NCI-H69 (cell line): ENCODE measurements at places on chromosomes 6 and 20.

DNA sequence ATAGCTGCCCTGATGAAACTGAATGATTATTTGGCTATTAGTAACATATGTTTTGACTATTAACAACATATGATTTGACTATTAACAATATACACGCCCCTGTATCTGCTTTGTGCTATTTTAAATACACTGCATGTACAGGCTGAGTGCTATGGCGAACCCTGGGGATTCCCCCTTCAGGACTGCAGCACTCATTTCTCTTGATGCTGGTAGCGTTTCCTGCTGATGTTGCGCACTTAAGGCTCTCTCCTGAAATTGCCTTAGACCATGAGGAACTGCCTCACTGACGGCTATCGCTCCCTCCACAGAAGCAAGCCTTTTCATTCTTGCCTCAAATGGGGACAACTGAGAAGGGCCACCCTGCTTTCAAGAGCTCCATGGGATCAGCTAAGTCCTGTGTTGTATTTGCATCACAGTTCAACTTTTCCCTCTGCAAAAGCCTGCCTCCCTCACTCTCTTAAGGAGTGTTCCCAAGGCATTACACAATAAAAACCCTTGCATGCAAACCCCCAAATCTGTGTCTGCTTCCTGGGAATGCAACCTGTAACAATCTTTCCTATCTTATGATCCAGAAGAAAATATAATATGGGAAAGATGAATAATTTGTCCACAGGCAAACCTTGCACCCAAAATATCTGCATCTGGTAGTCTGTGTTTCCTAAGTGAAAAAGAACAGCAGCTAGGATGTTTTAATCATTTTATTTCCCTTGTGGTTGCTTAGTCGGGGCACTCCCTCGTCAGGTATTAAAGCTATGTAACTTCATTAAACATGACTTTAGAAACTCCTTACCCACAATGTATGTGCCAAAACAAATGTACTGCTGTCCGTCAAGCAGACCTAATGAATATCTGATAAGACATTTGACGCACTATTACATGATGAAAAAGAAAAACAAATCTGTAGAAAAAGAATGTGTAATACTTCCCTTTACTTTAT lies 456.4 kb downstream of the COL12A1 start:
- no peak for DNase-seq

GRCh38 chr20:59032713-59033059 lies 551 bp upstream of the ATP5F1E start:
- peak; percentile 92 for DNase-seq

DNA sequence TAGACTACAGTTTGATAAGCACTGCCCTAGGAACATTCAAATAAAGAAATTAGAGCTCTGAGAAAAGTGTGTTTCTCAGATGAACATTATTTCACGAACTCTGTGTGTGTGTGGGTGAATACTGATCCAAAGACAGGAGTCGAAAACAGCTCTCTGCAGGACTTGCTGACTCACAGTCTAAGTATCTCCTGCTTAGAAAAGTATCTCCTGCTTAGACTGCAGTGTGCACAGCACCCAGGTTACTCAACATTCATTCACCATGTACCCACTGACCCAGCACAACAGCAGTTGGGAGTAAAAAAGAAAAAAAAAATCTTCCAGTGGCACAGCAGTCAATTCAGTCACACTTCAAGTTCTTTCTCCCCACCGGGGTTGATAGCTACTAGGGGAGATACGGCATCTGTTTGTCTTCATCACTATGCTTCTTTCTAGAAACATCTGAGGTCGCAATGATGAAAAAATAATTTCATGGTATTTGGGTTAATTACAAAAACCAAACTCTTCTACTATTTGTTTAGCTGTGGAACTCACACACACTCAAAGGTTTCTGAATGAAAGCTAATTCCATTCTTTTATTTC lies 48.0 kb downstream of the GCLC start:
- DNase-seq = no peak

- peak; percentile 59 for DNase-seq
Measured at GRCh38 chr6:75746221-75746620, 2.8 kb upstream of the MYO6 start.

DNA sequence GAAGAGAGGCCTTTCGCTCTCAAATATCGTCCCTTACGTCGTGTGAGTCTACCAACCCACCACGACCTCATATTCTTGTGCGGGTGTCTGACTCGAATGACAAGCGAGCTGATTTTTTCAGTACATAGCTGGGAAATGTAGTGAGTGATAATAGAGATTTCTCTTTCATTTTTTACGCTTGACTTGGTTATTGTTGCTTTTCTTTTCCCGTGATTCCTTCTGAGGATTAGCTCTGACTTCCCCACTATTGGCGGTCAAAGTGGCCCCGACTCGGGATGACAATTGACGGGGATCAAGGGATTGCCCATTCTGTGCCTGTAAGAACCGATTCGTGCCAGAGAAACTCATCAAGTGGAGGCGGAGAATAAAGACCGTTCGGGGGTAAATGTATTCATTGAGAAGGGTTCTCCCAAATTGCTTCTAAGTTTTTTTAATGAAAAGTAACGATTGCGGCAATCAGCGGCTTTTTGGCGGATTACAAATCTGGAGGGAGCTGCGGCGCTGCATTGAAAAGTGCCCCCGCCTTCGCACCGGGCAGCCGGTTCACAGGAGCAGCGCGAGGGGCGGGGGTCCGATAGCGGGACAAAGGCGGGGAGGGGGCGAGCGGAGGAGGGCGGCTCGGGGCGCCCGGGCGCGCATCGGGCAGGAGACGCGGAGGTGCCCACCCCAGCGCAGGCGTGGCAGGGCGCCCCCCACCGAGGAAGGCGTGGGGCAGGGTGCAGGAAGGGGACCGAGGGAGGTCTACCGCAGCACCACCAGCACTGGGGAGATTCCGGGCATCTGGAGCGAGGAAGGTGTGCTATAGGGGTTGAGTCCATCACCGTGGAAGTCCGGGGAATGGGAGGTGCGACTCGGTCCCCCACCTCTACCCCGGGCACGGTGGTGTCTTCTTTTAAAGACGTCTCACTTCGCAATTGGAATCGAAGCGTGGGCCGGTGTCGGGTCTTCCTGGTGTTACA lies 44.5 kb upstream of the OSTM1 start:
- no peak for DNase-seq

DNA sequence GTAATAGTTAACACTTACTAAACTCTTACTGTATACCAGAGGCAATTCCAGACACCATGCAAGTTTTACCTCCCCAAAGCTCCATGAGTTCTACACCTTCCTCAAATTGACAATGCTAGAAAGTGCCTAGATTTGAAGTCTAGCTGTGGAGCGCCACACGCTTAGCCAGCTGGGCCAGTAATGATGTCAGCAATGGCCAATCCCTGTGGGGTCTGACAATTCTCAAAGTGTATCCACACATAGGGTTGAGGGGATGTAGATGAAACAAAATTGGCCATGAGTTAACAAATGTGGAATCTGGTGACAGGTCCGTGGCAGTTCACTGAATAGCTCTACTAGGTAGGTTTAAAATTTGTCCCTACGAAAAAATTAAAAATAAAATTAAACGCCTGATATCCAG lies 1.3 kb downstream of the ZNF343 start:
- no peak for DNase-seq

GRCh38 chr20:59972037-59972801 lies 14.0 kb downstream of the CDH26 start:
- no peak for DNase-seq

DNA sequence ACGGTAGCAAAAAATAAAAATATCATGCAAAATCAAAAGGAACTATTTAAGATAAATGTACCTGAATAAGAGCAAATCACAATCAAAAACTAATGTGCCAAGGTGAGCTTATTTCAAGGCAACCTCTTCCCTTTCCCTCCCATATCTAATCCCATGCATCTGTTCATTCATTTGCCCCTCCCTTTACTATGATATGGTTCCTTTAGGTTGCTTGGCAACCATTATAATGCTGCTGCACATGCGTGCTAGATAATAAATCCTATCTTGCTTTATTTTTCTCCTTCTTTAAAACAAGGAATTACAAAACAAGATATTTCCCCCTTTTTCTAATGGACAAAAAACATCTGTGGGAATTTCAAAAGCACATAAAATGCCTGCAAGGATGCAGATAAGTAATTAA lies 318.2 kb upstream of the POU3F2 start:
- peak; percentile 52 for DNase-seq

DNA sequence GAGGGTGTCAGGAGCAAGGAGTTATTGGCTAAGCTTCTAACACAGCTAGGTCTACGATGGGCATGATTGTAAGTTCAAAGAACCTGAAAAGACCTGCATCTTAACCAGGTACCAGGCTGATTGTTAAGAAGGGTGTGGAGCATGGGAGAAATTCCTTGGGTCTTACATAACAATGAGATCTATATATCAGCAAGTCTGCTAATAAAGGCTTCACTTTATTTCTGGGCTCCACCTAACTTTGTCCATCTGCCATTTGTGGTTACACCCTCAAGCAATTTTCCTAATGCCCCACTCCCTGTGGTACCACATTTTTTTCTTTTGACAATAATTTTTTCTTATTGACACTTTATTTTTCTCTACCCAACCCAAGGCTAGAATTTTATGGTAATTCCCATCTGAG lies 223.5 kb upstream of the JAG1 start:
- no peak for DNase-seq

- no peak for DNase-seq
Measured at GRCh38 chr6:25014369-25014768, 78.6 kb upstream of the RIPOR2 start.

DNA sequence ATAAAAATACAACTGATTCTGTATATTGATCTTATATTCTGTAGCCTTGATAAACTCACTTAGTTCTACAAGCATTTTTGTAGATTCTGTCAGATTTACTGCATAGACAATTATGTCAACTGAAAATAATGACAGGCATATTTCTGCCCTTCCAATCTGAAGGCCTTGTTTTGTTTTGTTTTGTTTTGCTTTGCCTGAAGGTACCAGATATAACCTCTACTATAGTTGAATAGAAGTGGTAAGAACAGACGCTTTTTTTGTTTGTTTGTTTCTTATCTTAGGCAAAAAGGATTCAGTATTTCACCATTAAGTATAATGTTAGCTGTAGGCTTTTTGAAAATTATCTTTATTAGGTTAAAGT lies 64.6 kb upstream of the RSPO3 start:
- no peak for DNase-seq

DNA sequence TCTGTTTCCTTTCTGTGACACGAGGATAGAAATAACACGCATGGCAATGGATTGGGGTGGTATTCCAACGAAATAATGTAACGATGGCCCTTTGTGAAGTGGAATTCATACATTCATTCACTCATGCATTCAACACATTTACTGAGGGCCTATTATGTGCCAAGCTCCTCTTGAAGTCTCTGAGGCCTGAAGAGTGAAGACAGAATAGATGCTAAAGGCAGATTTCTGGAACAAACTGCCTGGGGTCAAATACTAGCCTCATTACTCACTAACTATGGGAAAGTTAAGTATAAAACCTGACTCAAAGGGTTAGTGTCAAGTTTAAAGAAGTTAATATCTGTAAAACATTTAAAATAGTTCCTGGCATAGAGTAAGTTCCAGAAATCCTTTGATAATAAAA lies 279.6 kb upstream of the SULF2 start:
- DNase-seq = no peak

- no peak for DNase-seq
Measured at GRCh38 chr6:135605278-135605790, 107.8 kb upstream of the AHI1 start.
